ENCODE measurements at places on chromosomes 6 and 20.

DNA sequence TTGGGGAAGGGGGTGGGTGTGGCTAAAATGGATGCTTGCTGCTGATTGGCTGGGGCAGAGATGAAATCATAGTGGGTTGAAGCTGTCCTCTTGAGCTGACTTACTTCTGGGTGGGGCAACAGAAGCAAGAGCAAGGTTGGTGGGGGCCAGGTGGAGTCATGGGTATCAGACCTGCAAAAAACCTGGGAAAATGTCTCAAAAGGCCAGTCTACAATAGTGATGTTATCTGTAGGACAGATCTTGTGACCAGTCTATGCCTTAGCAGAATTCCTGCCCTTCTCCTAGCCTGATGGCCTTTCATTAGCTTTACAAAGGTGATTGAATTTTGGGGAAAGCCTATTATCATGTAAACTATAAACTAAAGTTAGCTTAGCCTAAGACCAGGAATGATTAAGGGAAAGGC lies 945.7 kb downstream of the KIF16B start:
- DNase-seq = no peak

- no peak for DNase-seq
Observed at GRCh38 chr20:48919882-48920526, 1.5 kb upstream of the ARFGEF2 start.

DNA sequence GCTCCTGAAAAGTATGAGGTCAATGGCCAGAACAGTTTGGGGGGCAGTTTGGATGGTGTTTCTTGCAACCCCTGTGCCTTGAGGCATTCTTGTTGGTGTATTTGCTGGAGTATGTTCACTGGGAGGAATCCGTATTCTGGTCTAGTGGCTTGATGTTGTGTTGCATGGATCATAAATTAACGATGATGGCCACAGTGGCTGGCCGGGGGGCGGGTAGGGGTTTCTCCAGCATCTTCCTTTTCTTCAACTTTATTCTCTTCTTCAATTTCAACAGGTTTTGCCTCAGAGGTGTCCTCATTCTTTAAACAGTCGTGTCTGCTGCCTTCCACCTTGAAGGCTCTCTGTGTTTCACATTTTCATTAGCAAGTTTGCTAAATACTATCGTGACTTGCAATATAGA lies 43.0 kb upstream of the THBS2 start:
- no peak for DNase-seq

DNA sequence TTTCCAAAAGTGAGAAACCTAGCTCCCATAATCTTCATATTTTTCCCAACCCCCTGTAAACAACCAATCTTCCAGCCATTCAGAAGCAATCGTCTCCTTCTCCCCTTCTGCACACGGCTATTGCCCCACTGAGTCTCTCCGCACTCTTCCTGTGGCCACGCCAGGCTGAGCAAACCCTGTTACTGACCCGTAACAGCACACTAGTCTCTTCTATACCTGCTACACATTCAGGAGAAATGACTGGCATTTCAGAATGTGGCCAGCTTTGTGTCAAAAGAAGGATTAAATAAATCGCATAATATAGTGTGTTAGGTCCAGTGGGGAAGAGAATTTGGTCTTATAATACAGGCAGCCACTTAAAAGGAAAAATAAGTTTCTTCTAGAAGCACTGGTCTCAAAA lies 41.4 kb downstream of the ECT2L start:
- DNase-seq = no peak

DNA sequence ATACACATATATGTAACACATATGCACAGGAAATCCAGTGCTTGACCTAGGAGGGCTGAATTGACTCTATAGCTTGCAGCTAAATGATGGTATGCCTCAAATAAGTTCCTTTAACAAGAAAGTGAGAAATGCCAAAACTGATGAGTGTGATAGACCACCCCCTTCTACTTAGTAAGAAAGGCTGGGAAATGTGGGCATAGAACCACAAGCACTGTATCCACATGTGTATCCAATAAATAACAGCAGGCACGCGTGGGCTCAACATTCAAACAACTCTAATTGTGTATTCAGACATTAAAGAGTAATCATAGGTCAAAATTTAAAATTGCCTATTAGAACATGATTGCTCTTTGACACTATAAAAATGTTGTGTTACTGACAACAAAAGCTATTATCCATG lies 54.1 kb downstream of the FAM83B start:
- DNase-seq = no peak

DNA sequence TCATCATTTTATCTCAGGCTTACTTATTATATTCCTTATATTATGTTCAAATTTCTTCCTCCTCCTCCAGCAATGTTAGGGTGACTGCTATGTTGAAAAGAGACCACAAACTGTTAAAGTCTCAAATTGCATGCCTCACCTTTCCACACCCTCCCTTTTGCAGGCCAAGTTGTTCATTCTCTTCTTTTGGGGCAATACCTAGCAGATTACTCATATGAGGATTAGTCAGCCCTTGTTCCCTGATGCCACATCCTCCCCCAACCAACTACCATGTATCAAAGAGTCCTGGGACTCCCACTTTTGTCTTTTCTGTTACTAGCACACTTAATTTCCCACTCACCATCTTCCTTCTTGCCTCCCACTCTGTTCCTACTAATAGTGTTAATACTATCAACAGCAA lies 434.7 kb downstream of the BCKDHB start:
- DNase-seq = no peak

DNA sequence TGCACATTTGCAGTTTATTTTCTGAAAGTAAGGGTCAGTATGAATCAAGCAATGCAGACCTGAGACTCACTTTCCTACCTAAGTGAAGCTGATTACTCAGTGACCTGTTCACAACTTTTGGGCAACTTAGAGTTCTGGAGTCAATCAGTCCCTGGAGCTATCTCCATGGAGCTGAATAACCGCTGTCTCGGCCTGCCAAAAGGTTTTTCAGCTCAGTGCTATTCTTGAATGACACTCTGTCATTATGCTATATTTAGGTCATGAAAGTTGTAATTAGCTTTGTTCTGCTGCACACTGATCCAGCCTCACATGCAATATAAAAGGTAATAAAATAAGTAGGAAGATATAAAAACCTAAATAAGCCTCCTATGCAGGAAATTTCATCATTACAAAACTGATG lies 356.0 kb downstream of the BMP2 start:
- DNase-seq = no peak

- no peak for DNase-seq
Observed at GRCh38 chr20:20371083-20371482, 3.2 kb downstream of the INSM1 start.

GRCh38 chr6:168496997-168497331 lies 56.0 kb downstream of the SMOC2 start:
- no peak for DNase-seq

- DNase-seq = no peak
Observed at GRCh38 chr6:56668158-56668557, 25.5 kb upstream of the DST start.
